SJSA1 (cell line): ENCODE measurements at places on chromosomes 11 and 22. TPM values are rescaled to one million over a fixed set of nuclear protein-coding genes. Genes with fewer than 3 reads are reported as not detected.

DNA sequence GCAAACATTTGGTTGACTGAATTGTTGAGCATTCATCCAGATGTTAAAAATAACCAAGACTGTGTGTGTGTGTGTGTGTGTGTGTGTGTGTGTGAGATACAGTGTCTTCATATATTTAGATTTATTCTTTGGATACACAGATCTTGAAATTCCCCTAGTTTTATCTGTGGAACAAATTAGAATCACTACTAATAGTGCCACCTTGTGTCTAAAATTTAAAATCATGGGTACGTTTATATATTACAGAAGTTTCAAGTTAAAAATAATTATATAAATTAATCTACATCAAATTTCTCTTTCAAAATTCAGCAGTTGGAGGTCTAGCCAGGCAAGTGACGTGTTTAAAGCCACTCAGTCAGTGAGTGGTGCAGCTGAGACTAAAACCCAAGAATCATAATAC is 1566.2 kb upstream of the TENM4 start:
- no peak for DNase-seq

- DNase-seq, result no peak
These were observed 8.9 kb upstream of the LDLRAD3 start for GRCh38 chr11:35934981-35935380.

- DNase-seq, result no peak
These were observed 3.3 kb downstream of the C2CD2L start for GRCh38 chr11:119110439-119110838.

DNA sequence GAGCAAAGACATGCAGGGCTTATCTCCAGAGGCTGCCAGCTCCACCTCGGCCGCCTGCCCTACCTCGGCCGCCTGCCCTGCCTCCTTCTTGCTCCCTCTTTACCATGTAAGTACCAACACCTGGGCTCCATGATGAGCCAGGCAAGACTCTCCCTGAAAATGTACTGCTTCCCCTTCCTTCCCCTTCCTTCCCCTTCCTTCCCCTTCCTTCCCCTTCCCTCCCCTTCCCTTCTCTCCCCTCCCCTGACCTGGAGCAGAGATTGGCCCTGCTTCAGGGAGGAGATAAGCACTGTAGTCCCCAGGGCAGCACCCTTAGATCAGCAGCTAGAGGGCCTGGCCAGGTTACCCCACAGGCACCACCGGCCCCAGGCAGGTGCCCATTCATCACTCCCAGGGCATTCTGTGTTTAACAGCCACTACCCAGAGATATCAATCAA is 25.4 kb upstream of the ADORA2A start:
- DNase-seq, result peak; percentile 20

DNA sequence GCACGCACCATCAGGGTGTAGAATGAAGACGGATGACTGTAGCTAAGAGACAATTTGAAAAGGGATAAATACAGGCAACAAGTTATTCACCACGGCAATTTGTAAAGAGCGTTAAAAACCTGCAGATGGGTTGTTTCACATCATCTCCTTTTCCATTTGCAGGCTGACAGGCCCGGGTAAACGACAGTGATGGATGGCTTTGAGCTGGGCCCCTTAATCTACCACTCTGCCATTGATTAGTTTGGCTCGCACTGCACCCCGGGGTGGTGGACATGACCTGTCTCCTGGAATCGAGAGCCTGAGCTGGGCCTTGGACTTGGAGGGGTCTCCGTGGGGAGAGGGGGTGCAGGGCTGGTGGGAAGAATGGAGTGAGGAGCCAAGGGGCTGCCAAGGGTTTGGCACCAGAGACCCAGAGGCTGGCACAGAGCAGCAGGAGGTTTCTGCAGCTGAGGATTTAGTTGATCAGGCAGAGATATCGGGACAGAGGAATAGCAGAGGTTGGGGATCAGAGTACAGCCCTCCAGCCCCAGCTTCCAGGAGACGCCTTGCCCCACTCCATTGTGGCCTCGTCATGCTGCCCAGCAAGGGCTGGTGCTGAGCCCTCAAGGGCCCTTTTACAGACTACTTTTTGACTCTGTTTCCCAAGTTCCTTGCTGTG is 110.6 kb upstream of the NECTIN1 start:
- no peak for DNase-seq

DNA sequence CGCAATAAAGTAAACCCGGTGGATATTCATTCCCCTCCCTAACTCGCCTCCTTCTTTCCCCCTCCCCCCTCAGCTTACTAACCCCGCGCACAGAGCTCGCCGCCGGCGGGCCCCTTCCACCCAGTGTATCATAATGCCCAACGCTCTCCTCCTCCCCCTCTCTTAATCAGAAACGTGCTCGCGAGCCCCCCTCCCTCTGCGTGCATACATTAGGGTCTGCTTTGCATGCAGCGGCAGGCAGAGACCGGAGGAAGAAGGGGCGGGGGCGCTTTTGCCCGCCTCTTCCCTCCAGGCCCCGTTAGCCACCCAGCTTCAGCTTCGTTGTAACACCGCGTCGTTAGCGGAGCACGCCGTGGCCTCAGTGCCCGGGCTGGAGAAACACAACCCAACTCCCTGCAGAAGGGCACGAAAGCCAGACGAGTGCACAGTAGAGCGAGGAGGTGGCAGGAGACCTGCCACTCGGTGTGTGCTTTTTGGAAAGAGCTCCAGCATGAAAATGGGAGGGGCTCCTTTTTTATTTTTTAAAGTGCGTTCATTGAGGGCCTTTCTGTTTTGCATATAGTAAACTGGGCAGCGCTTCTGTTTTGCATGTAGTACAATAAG is 901 bp upstream of the KMT2A start:
- peak; percentile 38 for DNase-seq

- no peak for DNase-seq
These were observed 70.8 kb downstream of the PANX1 start for GRCh38 chr11:94199136-94200130.

GRCh38 chr11:19820100-19820499 is 107.5 kb downstream of the NAV2 start:
- no peak for DNase-seq

DNA sequence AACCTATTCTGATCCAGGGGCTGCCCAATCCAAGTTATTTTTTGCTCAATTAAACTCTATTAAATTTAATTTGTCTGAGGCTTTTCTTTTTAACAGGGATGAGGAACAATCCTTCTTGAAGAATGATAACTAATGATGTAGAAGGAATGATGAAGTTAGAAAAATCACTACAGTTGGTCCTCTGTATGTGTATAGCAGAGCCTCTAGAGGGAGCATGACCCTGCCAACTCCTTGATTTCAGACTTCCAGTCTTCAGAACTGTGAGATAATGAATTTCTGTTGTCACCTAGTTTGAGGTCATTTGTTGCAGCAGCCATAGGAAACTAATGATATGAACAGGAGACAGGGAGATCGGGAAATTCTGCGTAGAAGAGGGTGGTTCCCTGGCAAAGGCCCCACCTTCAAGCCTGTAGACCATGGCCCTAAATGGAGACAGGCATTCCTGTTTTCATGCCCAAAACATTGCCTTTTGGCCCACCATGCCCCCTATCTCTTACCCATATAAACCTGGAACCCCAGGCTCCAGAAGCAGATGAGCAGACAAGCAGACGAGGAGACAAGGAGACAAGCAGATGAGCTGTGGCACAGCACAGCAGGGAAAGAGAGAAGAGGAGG is 7.7 kb upstream of the QSER1 start:
- no peak for DNase-seq

Gene PRAME
- total RNA-seq, result 0.05 TPM in 1 of 2 replicates, not detected in the other
